ENCODE measurements at places on chromosomes 6 and 20. TPM values are rescaled to one million over a fixed set of nuclear protein-coding genes. Genes with fewer than 3 reads are reported as not detected.

The VARS1 gene
- total RNA-seq, result 85.2 TPM

The PDE7B gene
- total RNA-seq, result 0.33 TPM

The CDSN gene
- total RNA-seq, result not detected

The ARMH2 gene
- total RNA-seq, result not detected

The NFKBIE gene
- total RNA-seq, result 25.4 TPM

The NKX2-4 gene
- total RNA-seq, result not detected

All from mesangial cell (primary cell).